Cerebellar nuclear complex (tissue), 1 donor: ENCODE measurements at places on chromosomes 4 and X.

DNA sequence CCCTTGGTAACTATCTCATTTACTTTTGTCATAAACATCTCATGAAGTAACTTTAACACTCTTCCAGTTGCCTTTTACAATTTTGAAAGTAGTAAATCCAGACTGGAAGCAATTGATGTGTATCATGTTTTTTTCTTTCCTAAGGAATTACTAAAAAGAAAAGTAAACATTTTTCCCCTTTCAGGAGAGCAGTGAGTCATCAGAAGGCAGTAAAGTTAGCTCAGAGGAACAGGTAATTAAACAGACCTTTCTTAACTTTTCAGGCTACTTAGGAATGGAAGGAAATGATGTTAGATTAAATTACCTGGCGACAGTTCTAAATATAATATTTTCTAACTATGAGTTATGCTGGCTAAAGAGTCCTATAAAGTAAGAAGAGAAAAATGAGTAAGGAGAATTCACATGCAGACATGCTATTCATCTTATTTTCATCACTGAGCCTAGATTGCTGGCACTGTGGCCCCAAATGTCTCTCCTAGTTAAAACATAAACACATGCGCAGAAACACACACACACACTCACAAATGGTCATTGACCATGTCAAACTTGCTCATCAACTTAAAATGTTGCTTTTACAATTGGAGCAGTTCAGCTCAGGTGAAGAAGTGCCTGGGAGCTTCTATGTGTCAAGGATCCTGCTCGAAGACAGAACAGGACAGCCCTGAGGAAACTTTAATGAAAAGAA lies 9.3 kb downstream of the DMP1 start:
- no peak for DNase-seq

DNA sequence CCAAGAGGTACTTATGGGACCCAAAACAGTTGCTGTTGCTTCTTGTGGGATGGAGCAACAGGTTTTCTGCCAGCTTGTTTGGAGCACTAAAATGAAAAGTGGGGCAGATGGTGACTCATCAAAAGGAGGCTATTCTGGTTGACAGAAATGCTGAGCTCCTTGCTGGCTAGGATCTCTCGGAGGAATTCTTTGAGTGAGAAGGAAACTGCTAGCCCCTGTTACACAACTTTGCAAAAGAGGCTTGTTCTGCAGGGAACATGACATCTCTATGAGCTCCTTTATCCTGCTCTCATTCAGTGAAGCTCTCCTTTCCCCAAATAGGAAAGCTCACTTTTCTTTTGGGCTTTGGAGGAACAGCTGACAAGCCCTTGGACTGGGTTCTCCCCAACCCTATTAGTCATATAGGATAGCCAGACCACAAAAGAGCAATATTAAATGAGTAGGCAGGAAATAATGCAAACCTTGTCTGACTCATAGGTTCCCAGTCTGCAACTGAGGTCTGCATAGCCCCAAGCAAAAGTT lies 108.3 kb downstream of the CDS1 start:
- no peak for DNase-seq

DNA sequence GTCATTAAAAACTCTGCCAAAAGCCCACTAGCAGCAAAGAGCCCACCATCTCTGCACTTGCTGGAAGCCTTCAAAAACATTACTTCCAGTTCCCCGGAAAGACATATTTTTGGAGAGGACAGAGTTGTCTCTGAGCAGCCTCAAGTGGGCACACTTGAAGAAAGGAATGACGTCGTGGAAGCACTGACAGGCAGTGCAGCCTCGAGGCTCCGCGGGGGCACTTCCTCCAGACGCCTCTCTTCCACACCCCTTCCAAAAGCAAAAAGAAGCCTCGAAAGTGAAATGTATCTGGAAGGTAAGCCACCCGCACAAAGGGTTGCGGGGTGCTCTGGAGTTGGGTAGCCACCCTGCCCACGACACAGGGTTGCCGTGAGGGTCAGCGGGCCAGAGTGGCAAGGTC lies 25.9 kb downstream of the OFD1 start:
- DNase-seq = no peak

- no peak for DNase-seq
These were observed 454 bp downstream of the LETM1 start for GRCh38 chr4:1855333-1856070.

DNA sequence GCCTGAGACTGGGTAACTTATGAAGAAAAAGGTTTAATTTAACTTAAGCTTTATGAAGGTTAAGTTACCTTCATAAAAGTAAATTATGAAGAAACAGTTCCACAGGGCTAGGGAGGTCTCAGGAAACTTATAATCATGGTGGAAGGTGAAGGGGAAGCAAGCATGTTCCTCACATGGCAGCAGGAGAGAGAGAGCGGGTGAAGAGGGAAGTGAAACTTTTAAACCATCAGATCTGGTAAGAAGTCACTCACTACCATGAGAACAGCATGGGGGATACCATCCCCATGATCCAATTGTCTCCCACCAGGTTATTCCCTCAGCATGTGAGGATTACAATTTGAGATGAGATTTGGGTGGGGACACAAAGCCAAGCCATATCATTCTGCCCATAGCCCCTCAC lies 944.7 kb upstream of the NDST4 start:
- no peak for DNase-seq

DNA sequence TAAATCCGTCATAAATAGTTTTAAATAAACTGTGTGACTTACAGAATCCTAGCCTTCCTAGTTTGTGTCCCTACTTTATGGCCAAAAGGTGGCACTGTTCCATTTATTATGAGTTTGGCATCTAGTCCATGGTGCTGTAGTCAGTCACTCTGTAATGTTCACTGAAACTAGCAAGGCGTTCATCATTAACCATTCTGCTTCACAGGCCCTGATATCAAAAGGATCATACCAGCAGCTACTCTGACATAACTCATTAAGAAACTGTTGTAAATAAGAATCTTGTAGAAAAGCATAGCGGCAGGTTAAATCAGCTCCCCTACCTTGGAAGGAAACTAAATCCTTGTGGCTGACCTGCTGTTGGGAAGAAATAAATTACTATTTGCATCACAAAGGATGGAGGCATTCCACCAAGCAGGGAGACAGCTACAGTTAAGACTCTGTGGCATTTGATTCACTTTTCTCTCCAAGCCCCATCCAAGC lies 919.6 kb upstream of the DIAPH2 start:
- no peak for DNase-seq

- no peak for DNase-seq
These were observed 5.4 kb upstream of the SHROOM3 start for GRCh38 chr4:76429636-76430035.

DNA sequence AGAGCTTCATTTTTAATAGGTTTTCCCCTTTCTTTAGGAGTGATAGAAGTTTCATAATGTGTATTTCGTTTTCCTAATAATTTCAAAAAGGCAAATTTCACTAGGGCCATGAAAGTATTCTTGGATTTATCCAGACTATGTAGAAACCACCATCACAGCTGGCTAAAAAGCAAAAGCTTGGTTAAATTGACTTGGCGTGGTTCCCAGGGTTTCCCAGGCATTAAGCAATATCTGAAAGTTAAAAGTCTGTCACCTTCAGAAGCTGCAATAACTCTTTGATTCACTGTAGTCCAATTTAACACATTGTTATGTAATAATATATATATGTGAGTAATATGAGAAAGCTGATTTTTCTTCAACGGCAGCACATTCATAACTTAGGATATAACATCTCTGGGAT lies 38.3 kb downstream of the NDNF start:
- no peak for DNase-seq
